ENCODE measurements at places on chromosomes 7 and 10. TPM values are rescaled to one million over a fixed set of nuclear protein-coding genes. Genes with fewer than 3 reads are reported as not detected.
A peak's percentile ranks its signal among the peaks of the same experiment; 100 is the strongest.

DNA sequence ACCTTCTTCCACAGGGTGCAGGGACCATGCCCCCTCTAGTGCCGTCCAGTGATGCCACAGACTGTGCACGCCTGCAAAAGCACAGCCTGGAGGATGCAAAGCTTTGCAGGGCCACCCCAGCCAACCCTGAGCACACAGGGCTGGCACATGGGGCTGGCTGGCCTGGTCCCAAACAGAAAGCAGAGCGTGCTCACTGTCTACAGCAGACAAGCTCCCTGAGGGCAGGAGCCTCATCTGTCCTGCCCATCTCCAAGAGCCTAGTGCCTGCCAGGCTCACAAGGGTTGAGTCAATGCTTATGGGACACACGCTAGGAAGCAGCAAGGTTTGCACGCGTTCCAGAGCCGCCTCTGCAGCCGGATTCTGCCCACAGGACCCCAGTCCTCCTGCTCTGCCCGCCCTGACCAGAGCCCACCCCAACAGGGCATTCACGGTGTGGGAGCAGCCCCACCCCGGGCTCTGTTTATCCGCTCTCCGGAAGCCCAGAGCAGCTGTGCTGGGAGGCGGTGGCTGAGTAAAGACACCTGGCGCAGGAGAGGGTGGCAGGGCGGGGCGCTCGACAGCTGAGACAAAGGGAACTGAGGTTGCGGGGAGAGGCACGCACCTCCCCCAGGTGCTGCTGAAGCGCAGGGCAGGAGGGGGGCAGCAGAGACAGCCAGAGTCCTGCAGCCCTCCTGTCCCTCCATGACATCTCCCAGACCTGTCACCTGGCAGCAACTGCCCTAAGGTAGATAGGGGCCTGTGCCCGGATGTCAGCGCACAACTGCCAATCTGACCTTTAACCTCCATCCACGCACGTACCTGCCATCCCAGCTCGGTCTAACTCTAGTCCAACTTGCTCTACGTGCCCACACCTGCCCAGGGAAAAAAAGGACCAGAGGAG, 4.3 kb downstream of the KCNH2 start:
- DNase-seq: no peak

DNA sequence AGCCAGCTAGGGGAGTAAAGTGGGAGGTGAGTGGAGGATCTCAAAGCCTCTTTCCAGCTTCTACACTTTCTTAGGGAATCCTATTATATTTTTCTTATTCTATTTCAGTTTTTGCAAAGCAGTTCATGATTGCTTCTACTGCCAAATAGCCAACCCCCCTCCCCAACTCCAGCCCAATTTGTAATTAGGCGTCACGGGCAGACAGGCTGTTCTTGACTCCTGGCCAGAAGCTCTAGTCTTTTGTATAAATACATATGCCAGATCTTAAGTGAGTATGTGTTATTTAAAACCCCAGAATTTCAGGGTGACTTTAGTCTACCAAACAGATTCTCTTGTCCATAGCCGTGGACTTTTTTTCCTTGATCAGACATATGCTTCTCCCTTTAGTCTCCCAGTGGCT, 255.2 kb downstream of the BUB3 start:
- DNase-seq: no peak

DNA sequence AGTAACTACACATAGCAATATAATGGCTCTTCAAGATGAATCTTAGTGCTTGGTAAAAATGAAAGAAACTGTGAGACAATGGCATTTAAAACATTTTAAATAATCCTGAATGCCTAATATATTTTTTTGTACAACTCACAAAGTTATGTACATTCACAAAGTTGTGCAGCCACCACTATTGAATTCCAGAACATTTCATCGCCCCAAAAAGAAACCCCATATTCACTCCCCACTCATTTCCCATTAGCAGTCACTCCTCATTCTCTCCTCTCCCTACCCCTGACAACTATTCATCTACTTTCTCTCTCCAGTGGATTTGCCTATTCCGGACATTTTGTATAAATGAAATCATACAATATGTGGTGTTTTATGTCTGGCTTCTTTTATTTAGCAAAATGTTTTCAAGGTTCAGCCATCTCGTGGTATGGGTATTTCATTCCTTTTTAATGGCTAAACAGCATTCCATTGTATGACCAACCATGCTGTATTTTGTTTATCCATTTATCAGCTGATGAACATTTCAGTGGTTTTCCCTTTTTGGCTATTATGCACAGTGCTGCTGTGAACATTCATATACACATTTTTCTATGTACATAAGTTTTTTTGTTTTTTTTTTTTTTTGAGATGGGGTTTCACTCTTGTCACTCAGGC, 34.7 kb downstream of the ENTPD7 start:
- DNase-seq: no peak

Gene PDGFA
- total RNA-seq: 1.5 TPM

DNA sequence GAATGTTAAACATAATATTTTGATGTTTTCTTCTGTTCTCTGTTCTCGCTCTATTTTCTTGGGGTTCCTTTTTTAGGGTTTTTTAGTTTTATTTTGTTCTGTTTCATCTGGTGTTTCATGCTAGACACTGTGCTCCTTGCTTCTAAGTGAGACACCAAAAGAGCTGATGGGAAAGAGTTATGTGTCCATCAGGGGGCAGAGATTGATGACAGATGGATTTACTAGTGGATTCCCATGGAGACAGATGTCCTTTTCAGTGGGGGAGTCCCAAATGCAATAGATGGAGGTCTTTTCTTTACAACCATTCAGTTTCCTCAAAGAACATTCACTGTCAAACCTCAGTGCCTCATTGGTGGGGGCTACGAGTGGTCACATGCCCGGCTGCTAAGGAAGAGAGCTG, 34.9 kb downstream of the PRTFDC1 start:
- DNase-seq: no peak

DNA sequence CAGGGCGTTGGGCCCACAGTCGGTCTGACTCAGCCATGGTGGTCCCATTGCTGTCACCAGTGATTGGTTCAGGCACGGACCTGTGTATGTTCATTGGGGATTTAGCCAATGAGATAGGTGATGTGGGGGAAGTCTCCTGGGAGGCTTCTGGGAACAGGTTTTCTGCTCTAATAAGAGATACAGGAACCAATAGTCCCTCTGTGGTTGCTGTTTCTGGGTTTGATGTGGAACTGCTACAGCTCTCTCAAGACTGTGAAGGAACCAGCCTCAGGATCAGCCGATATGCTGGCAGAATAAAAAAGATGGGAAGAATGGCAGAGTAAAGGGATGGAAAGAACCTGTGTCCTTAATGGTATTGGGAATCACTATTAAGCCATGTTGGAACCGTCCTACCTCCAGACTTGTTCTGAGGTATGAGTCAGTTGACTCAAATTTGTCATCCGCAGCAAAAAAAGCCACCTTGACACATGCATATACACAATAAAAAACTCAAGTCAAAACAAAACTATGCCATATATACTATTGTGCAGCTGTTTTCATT, 70.6 kb downstream of the MCMBP start:
- no peak for DNase-seq

Gene VPS37D
- total RNA-seq: 6.3 TPM

- peak; percentile 46 for DNase-seq
Observed at GRCh38 chr10:119416855-119417254, 125.7 kb downstream of the RGS10 start.

DNA sequence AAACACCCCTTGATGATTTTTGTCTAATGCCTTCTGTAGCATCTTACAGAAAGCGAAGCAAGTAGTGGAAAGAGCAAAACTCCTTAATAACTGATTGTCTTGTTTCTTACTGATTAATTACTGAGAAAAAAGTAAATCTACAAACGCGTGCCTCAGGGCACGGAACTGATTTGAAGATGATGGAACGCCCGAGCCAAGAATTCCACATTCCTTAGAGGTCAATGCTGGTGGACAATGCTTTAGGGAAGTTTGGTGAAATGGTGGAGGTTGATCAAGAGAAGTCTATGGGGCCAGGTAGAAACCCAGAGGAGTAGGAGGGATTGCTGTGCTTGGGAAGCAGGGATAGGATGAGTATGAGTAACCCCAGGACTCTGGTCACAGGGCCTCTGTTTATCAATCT, 5.0 kb upstream of the SORBS1 start:
- no peak for DNase-seq

Gene CNTNAP2
- 0.40 TPM for total RNA-seq

Gene HHEX
- total RNA-seq: 46.3 TPM

DNA sequence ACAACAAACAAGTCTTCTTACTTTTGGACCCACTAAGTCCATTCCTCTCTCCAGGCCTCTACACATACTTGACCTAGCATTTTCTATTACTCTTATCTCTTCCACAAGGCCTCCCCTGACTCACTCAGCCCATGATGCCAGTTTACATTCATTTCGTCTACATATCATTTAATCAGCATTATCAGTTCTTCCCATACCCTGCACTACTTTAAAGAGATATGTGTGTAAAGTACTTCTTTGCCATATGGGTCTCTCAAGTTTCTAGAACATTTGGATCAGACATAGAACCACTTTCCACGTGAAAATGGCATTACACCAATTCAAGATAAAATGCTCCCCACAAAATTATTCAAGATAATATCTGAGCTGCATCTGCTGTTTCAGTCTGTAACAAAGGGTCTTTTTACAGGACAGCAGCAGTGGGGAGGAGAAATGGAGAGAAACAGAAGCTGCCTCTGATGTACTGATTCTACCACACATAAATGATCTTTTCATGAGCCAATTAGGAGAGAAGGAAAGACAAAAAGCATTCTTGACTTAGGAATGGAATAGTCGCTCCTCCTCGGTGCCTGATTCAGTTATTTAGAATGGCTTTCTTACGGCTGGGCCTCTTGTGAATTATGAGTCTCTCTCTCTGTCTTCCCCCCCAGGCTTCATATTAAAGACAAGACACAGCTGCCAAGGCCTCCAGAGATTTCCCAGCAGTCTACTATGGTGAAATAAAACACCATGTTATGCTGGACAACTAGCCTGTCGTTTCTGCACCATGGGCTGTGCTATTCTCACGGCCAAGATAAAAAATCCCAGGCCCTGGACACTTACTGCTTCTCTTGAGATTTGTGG, 46.9 kb upstream of the SEPTIN7 start:
- no peak for DNase-seq

DNA sequence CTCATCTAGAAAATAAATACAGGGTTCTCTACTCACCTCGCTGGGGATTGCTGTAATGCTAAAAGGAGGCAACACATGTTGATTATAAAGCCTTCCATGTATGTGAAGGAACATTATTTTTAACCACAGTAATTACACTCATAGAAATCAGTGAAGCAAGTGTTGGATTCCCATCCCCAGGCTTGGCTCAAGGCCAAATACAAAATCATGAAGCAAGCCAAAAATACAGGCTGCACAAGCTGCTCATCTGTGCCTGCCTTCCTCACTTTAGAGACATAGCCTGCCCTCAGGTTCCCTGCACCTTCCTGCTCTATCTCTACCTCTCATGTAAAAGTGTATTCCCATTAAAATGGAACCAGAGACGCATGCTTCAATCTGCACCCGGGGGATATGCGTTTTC, 1077.1 kb upstream of the C7orf33 start:
- no peak for DNase-seq

Gene NODAL
- total RNA-seq: not detected

GRCh38 chr10:130921461-130921860, 390.1 kb downstream of the TCERG1L start:
- DNase-seq: no peak

Gene ANKRD30A
- not detected for total RNA-seq

Gene TAS2R38
- not detected for total RNA-seq

- DNase-seq: no peak
Observed at GRCh38 chr7:156095908-156096539, 283.8 kb upstream of the SHH start.

DNA sequence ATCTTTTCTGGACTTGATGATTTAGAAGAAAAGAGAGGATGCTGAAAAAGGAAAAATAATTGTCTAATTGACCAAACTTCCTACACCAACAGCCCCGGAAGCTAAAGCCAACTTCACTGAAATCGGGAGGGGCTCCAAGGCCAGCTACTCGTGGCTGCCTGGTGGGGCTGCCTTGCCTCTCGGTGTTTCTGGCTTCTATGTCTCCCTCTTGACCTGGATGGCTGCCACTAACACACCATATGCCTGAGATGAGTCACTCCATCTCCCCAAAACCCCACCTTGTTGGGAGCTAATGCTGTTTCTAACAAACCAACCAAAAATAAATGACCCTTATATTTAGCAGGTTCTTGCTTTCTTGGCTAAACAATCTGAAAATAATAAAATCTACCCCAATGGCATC, 87.6 kb upstream of the AFAP1L2 start:
- no peak for DNase-seq

- no peak for DNase-seq
Observed at GRCh38 chr7:21192657-21193056, 235.2 kb upstream of the SP4 start.

Gene LMOD2
- not detected for total RNA-seq

GRCh38 chr7:32063614-32064013, 6.6 kb downstream of the PDE1C start:
- no peak for DNase-seq

Gene SPAM1
- not detected for total RNA-seq

Gene CROT
- 11.9 TPM for total RNA-seq

GRCh38 chr10:102814873-102815661, 22.1 kb downstream of the CYP17A1 start:
- peak; percentile 90 for DNase-seq

GRCh38 chr7:25496476-25497368, 268.4 kb upstream of the NPVF start:
- no peak for DNase-seq

Gene GIMAP1
- total RNA-seq: not detected

GRCh38 chr7:28855538-28856217, 102.5 kb downstream of the TRIL start:
- DNase-seq: peak; percentile 70

Gene STK31
- total RNA-seq: not detected

Gene LRRD1
- total RNA-seq: not detected

- no peak for DNase-seq
Observed at GRCh38 chr7:604001-604883, 84.6 kb upstream of the PDGFA start.

GRCh38 chr10:80945264-80945880, 407.7 kb downstream of the SH2D4B start:
- peak; percentile 3 for DNase-seq

GRCh38 chr10:6208799-6209235, 6.1 kb downstream of the PFKFB3 start:
- no peak for DNase-seq

Gene ELOVL3
- 0.69 TPM for total RNA-seq

DNA sequence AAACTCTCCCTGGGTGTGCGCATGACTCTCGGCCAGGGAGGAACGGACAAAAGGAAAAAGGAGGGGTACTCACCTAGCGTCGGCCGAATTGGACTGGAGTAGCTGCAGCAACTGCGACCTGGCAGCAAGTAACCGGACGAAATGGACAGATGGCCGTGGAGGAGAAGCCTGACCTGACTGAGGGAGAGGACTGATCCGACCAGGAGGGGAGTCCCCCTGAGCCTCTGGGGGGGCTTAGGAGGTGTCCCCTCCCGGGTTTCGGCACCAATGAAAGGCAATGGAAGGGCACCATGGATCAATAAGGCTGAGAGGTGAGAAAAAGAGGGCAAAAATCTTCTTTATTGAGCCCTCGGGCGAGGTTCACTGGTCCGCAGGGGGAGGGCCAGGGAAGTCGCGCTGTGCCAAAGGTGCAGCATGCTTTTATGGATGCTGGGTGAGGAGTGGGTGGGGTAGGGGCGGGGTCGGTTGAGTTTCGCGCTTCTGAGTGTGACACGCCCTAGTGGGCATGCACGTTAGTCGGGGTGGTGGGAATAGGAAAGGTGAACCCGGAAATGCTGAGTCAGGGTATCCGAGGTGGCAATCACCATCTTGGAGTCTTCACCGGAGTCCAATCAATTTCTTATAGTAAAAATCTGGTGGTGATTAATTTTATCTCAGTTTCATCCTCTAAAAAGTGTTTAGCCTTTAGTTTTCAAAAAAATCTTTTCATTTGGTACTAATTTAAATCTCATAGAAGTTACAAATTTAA, 638.5 kb upstream of the DPP6 start:
- no peak for DNase-seq
